Activated T-cell treated with anti-CD3 and anti-CD28 coated beads, Interleukin-2, amount 50 U/mL, for 48 hours (primary cell): ENCODE measurements at places on chromosomes 11 and 22.
A peak's percentile ranks its signal among the peaks of the same experiment; 100 is the strongest.

- DNase-seq, result no peak
Observed at GRCh38 chr11:126345759-126346585, 9.5 kb upstream of the ST3GAL4 start.

GRCh38 chr11:92552942-92553341, 328.3 kb downstream of the FAT3 start:
- no peak for DNase-seq

GRCh38 chr22:20621162-20621561, 113.8 kb downstream of the MED15 start:
- no peak for DNase-seq

- DNase-seq, result peak; percentile 42
Observed at GRCh38 chr11:57903441-57904123, 120.1 kb upstream of the OR9Q1 start.

DNA sequence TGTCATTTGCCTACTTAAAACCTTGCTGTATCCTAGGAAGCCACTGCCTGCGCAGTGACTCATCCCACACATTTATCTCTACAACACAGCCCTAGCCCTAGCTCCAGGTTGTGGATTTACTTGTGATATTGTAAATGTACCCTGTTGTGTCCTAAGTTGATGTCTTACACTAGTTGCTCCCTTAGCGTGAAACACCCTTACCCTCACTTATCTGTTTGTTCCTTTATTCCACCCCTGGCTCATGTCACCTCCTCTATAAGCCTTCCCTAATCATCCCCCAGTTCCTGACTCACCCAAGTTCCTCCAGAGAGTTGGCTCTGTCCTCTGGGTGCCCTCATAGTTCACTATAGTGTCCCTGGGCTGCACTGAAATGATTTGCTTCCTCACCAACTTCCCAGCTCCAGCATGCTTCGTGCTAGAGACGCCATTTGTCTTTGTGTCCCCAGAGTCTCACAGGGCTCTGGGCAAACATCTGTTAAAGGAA, 431.8 kb upstream of the FAT3 start:
- no peak for DNase-seq

- no peak for DNase-seq
Observed at GRCh38 chr11:123434911-123435310, 4.8 kb downstream of the GRAMD1B start.
